ENCODE measurements at places on chromosomes 2 and 18.

DNA sequence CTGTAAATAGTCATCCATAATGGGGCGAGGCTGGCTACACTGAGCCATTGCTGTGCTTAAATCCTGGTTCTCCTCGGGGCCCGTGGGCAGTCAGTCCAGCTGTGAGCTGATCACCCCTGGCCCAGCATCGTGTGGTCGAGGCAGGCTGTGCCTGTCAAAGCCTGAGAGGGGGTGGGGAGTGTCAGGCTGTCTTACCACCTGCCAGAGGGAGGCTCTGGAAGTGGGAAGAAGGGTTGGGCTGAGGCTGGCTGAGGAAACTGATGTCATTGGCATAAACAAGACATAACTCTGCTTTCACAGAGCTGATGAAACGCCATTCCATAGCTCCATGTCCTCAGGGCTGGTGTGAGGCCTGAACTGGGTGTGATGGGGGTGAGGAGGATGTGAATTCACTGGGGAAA lies 49.7 kb downstream of the KLHL29 start:
- no peak for DNase-seq

GRCh38 chr2:229524799-229525198 lies 189.6 kb downstream of the DNER start:
- no peak for DNase-seq

- no peak for DNase-seq
Measured at GRCh38 chr2:208174144-208174543, 10.8 kb upstream of the CRYGA start.

GRCh38 chr2:51093016-51093415 lies 61.1 kb upstream of the NRXN1 start:
- no peak for DNase-seq

GRCh38 chr2:185919155-185919554 lies 180.6 kb downstream of the FSIP2 start:
- peak; percentile 7 for DNase-seq

- DNase-seq: no peak
Measured at GRCh38 chr18:79495591-79496071, 99.9 kb downstream of the NFATC1 start.

Measured in A172 (cell line).